ENCODE measurements at places on chromosomes 5 and 9.

DNA sequence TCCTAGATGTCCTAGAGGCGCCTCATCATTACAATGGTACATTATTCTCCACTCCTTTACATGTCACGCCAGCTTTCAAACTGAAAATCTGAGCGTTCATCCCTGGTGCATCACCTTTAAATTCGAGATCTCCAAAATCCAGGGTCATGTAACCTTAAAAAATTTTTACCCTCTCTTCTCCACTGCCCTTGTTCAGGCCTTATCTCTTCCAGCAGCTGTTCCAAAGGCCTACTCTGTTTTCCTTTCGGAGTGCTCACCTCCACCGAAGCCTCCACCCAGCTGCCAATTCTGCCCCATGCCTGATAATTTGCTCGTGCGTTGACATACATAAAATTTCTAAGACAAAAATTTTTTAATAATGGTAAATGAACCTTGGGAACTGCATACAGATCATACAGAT is 950 bp upstream of the MSH3 start:
- no peak for DNase-seq

DNA sequence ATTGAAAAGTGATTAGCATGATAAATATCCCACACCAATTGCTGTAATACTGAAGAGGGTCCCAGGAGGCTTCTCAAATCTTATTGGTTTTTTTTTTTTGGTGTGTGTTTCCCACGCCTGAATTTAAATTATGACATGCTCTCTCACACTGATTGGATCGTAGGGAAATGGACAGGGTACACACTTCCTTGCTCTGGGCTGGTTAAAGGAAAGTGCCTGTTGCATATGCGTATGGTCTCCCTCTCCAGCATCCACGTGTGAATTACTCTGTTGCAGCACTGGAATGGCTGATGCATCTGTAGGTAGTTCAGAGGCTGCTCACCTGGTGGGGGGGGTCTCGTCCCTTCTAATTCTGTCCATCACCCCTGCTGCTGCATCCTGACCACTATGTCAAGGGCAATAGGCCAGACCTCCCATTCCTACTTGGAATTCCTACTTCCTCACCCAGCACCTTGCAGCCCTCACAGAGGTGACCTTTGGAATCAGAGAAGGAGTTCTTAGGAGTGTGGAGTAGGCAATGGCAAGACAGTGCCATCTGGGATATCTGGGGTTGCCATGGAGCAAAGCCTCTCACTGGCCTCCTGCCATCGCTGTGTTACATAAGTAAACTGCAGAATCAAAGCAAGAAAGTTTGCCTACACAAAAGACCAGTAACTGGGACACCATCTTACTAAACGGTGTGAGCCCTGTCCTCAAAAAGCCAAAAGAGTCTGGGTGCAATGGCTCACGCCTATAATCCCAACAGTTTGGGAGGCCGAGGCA is 71.4 kb upstream of the FBXW11 start:
- DNase-seq = no peak

DNA sequence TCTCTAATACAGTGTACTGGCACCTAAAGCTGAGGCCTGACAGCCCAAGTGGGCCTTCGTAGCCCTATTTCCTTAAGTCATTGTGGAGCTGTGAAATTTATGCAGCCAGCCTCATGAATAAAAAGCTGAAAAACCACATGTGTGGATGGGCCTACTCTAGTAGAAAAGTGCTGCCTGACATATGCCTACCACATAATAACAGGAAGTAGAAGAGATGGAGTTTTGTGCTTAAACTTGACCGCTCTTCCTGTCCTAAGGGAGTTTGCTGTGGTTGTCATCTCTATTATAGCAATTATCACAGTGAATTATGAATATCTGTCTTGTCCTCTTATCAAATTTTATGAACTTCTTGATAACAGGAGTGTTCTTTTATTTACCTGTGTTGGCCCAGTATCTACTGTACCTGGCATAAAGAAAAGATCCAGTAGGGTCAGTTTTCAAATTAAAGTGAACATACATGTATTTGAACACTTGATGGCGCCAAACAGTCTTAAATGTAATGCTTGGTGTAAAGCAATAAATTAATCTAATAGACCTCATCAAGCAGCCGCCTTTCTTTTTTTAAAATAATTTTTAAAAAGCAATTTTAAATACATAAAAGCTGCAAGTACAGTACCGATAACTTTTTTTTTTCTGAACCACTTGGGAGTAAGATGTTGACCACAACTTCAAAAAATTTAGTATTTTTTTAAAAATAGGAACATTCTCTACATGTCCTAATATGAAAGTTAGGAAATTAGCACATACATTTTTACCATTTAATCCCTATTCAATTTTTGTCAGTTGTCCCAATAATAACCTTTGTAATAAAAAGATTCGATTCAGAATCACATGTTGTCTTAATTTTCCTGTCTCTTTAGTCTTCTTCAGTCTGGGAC is 51.0 kb downstream of the FKTN start:
- DNase-seq = no peak

DNA sequence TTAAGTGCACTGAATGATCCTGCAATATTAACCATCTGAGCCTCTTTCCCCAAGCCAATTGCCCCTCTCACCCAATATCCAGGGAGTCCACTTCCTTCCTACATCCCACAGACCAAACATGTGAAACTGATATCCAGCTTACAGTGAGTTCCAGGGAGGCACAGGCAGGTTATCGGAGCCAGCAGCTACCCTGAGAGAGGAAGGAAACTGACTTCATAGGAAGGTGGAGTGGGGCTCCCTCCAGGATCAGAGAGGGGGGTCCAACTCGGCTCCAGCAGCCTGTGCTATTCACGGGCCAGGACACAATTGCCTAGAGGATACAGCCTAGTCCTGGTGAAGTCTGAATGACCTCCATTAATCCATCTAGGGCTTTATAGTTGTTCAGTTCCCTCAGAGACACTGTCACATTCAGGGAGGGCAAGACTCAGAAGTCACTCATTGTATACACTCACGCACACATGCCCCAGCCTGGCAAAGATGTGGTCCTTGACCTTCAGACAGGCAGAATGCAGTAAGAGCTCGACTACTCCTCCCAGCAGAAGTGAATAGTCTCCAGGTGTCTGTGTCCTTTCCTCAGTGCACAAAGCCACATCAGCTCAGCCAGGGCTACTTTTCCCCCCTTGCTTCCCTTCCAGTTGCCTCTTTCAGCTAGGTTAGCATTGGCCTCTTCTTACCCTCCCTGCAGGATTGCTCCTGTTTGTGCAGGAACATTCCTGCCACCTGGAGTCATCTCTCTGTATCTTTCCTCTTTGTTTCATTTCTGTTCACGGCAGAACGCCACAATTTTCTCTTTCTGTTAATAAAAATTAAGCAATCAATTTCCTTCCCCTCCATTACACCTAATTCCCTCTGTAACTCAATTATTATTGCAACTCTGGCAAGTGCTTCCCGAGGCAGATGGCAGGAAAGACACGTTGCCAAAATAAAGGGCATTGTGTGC is 501.7 kb downstream of the ARHGEF28 start:
- DNase-seq = no peak

DNA sequence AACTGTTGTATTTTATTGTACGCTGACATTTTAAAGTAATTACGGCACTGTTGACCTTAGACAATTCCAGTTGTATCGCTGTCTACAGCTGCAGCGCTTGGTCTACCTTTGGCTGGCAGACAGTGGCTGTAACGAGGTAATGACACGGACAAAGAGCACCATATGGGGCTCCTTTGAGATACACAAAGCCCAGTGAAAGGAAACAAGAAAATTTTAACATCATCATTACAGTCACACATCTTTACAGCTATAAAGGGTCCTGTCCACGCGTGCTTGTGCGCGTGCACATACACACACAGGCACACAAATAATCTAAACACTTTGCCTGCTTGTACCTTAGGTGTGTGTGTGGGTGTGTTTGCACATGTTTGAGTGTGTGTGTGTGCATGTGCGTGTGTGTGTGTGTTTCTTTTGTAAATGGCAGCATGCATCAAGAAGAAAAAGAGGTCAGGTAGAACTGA is 946.0 kb downstream of the NR2F1-AS1 start:
- DNase-seq = no peak

DNA sequence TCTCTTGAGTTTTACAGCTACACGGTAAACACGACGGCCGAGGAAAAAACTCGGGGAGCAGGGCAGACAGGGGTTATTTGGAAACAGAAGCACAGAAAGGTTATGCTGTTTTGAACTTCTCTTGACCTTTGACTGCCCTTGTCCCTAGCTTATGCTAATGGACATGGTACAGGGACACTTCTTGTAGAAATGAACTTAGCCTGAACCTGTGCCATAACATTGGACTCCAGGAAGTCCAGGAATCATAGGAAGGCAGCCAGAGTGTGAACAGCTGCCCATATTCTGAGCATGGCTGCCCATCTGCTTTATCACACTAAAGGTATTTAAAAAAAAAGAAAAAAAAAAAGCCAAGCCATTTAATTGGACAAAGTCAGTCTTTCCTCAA is 46.1 kb downstream of the NR6A1 start:
- no peak for DNase-seq

DNA sequence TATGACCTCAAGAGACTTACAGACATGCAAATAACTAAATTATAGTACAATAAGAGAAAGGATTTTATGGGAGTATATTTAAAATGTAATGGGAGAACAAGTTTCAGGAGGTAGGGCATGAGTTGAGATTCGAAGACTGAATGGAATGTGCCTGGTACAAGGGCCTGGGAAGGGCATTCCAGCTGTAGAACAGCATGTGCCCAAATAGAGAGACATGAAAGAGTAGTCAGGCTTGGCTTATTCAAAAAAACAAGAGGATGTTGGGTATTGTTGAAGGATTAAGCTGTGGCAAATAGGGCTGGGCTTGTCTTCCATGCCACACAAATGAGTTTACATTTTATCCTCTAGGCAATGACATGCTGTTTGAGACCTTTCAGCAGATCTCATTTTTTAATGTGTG is 86.9 kb downstream of the FOCAD start:
- DNase-seq = no peak

DNA sequence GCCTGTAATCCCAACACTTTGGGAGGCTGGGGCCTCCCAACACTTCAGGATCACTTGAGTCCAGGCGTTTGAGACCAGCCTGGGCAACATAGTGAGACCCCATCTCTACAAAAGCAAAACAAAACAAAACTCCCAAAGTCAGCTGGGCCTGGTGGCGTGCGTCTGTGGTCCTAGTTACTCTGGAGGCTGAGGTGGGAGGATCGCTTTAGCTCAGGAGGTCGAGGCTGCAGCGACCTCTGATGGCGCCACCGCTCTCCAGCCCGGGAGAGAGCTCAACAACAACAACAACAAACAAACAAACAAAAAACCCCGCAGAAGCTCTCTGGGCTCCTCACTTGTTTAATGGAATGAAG is 528 bp downstream of the ACOT12 start:
- no peak for DNase-seq

DNA sequence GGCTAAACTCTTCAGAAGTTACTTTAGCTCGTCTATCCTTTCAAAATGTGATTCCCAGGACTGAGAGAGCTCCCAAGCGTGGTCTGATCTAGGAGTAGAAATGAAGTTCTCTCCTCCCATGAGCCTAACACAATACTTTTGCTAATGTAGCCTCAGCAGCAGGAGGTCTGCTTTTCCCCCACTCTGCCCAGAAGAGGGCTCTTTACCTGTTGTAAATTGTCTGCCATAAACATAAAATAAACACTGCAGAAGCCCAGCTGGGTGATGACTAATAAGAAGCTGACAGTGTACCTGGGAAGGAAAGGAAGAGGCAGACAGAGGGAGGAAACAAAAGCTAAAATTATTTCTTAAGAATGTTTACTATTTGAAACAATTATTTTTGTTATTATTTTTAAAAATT is 15.4 kb downstream of the SLC36A3 start:
- DNase-seq = peak; percentile 18

DNA sequence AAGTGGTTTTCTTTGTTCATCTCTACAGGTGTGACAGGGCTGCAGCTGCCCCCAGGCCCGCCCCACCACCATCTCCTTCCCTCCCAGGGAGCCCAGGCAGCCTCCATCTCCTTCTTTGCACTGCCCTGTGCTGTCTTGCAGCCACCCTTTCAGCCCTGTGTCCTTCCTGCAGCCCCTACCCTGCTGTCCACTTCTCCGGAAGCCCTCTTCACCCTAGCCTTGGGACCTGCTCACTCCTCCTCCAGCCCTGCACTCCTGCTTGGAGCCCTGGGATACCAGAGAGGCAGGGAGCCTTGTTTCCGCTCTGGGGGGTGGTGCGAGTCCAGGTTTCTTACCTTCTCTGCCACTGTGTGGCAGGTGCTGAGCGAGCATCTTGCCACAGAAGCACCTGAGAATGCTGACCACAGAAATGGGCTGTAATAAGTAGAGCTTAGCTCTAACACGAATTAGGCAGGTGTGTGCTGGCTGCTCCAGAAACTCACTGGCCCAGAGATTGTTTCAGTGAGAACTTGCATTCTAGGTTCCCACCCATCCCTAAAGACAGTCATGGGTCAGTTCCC is 51.3 kb upstream of the GADD45G start:
- DNase-seq = no peak

DNA sequence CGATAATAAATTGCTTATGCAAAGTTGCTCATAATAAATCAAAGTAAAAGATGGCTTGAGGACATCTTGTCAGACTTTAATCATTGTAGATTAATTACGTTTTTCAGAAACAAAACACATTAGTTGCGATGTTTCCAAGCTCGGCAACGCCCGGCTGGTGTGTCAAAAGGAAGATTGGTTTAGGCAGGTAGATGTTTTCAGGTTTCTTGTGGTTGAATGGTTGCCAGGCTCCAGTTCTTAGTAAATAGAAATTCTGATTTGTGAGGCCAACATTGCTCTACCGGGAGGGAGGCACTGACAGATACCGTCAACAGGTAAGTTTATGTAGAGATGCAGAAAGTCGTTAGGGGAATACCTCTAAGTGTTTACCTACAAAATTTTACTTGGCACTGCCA is 280.3 kb downstream of the NPR3 start:
- no peak for DNase-seq

DNA sequence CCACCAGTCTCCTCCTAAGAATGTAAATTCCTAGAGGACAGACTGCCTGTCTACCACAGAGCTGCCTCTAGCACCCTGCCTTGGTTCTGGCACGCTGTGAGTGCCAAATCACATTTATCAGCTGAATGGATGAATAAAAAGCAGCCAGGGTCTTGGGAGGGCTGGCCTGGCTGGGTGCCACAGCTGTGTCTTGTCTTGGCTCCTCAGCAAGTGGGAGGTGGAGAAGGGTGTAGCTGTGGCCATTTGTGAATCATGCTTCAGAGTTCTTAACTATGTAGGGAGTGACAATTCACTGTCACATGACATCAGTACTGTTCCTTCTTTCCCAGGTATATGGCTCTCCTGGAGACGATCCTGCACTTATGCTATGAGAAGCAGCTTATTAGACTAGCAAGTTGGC is 70.6 kb downstream of the DCP2 start:
- no peak for DNase-seq

- DNase-seq = no peak
Observed at GRCh38 chr5:110916381-110917049, 155.0 kb upstream of the TSLP start.
